Activated CD4-positive, alpha-beta T cell treated with anti-CD3 and anti-CD28 coated beads for 1 hour (primary cell): ENCODE measurements at places on chromosomes 7 and 10.

DNA sequence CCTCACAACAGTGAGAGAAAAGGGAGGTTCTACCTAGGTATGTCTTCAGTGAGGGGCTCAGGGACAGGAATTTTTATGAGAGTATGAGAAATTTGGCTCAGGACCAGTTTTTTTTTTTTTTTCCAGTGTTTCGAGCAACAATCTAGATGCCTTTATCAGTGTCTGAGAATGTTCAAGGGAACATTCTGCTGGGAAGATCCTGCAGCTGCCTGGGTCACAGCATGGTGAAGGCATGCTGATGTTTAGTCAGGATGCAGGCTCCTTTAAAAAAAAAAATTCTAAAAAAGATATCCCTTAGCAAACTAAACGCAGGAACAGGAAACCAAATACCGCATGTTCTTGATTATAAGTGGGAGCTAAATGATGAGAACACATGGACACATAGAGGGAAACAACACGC, 31.0 kb downstream of the SBDS start:
- no peak for DNase-seq

DNA sequence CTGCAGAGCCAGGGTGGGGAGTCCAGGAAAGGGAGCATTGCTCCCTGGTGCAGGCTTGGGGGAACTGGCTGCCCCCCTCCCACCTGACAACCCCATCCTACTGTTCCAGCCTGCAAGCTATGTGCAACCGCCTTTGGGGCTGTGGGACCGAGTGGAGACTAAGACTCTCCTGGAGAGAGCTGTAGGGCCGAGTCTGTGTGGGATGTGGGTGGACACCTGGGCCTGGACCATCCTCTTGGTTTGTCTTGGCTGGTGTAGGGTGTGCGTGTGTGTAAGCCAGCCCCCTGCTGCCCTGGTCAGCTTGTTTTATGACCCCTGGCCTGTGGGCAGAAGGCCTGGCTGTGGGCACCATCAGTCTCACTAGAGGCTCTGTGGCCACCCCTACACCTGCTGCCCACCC, 1.6 kb upstream of the RAMP3 start:
- no peak for DNase-seq

DNA sequence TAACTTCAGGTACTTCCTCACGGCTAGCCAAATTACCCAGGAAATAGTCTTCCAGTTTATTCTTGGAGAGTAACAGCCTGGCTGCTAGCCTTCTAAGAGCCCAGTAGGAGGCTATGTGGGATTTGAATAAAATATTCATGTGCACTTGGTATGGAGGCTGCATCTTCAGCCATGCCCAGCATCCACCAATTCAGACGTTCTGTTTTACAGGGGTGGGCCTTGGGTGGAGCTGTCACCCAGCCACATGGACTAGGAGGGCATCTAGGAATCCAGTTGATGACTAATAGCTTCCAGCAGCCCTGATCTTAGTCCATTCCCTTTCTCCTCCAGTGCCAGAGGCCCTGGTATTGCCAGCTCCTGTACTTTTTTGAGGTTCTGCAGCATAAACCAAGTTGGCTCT, 66.3 kb upstream of the ZRANB1 start:
- no peak for DNase-seq

DNA sequence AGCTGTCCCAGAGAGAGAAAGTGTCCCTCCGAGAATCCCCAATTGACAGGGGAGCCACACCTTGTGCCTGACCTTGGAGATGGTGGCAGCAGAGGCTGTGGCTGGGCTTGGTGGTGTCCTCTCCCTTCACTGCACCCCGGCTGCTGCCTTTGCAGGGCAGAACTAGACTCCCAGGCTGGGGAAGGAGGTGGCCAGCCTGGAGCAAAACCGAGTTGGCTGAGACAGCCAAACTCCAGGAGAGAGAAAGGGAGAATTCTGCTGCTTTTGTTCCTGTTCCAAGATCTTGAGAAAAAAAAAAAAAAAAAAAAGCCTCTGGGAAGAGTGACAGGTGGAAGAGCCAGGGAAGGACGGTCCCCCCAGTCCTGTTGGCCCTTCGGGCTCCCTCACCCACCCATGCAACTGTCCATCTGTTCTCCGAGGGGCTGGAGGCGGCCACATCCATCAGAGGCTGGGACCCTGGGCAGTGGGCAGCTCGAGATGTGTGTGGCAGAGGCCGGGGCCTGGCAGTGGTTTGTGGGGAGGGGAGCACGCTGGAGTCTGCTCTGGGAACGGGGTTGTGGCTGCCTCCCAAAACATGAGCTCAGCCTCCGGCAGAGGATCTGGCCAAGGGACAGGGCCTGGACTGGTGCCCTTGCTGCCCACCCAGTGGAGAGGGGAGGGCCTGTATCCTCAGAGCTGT, 35.5 kb downstream of the CLIP2 start:
- DNase-seq = no peak

DNA sequence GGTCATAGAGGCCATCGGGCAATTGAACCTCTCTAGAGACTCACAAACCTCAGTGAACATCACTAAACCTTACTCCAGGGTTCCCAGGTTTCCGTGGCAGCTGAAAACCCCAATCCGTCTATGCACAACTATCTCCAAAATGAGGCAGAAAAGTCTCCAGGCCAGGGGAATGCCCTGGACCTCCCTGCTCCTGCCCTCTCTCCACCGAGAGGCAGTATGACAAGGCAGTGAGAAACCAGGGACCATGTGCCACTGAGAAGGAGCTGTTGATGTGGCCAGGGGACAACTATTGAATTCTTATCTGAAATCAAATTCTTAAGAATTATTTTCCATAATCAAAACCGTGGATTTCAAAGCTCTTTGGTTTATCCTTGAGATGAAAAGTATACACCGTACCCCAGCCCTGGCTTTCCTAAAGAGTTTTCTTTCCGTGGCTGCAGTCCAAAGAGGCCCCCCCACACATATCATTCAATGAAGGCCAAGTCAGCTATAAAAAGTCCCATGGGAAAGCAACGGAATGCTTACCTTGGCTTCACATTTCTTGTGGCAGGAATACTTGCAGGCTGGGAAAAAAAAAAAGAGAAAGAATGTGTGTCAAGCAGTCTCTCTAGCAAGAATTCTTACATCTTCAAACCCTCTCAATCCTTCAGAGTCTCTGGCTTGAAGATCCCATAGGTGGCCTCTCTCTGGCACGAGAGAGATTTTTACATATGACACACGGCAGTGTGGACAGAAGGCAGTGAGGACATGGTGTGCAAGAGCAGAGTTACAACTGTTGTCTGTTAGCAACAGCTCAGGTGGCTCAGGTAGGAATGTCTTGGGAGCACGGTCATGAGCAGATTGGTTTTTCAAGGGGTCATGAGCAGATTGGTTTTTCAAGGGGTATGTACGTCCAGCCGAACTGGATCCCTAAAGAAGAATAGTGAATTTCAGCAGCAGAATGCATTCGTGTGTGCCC, 75.2 kb downstream of the TNS3 start:
- DNase-seq = no peak

- DNase-seq = no peak
Observed at GRCh38 chr7:22146961-22147512, 201.3 kb upstream of the CDCA7L start.
